T-helper 9 cell (primary cell): ENCODE measurements at places on chromosomes 12 and 14.

- no peak for DNase-seq
Measured at GRCh38 chr14:96051642-96052540, 12.7 kb downstream of the C14orf132 start.

- no peak for DNase-seq
Measured at GRCh38 chr12:129873833-129874208, 30.0 kb downstream of the TMEM132D start.

GRCh38 chr14:68548194-68549076, 244.4 kb downstream of the ZFP36L1 start:
- DNase-seq = no peak

DNA sequence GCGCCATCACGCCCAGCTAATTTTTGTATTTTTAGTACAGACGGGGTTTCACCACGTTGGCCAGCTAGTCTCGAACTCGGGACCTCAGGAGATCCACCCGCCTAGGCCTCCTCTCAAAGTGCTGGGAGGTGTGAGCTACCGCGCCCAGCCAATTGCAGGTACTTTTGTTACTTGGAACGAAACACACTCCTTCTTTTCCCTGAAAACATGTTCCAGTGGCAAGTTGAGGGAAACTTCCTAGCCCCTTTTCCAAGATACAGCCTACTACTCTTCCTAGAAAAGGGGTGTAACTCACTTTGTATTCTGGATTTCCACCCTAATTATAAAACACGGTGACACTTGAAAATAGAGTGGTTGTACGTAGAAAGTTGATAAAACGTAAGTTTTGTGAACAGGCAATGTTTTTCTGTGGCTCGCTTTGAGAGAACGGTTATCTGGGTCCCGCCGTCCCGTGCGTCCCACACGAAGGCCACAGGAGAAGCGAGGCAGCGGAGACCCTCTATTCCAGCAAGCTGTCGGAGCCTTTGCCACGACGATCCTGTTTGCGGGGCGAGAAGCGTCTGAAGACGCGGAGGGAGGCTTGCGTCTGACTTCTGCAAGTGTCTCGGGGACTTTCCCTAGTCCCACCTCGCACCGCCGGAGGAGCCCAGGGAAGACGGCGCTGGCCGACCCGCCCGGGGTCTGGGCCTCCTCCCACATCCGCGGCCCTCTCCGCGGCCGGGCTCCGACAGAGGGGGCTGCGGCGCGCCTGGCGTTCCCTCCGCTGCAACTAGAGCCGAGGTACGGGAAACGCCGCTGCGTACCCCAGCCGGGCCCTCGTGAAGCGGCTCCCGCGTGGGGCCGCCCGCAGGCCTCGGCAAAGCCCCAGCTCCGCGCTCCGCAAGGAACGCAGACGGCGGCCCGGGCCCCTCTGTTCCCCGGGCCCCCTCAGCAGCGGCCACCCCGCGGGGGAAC, 745 bp downstream of the CDCA4 start:
- peak; percentile 62 for DNase-seq

GRCh38 chr12:122878780-122879612, 16.9 kb downstream of the VPS37B start:
- no peak for DNase-seq

DNA sequence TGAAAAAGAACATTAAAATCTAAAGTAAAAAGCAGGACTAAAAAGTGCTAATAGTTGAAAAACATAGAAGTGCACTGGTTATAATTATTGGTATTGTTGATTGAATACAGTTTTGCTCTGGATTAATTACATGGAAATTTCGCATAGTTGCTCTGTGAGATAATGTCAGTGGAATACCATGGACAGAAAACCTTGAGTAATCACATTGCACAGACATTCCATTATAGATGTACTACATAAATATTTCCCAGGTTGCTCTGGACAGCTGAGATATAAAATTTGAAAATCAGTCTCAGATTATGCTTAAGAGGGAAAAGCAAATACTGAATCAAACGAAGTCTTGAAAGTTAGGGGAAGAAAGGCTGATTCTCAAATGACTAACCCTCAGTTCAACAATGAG, 439.3 kb upstream of the FLRT2 start:
- DNase-seq = no peak

GRCh38 chr12:124713436-124714082, 146.1 kb upstream of the NCOR2 start:
- peak; percentile 2 for DNase-seq

DNA sequence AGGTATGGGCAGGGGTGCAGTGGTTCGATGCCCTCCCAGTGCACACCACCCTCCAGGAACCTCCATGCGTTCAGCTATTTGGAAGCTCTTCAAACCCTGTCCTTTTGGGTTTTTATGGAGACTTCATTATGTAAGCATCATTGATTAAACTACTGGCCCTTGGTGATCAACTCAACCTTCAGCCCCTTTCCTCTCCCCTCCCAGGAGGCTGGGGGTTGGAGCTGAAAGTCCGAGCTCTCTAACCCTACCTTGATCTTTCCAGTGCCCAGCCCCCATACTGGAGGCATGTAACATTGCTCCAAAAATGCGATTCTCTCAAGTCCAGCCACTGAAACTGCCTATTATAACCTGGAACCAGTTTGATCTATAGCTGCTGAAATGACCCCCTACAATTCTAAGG, 188.1 kb downstream of the IPO8 start:
- no peak for DNase-seq

DNA sequence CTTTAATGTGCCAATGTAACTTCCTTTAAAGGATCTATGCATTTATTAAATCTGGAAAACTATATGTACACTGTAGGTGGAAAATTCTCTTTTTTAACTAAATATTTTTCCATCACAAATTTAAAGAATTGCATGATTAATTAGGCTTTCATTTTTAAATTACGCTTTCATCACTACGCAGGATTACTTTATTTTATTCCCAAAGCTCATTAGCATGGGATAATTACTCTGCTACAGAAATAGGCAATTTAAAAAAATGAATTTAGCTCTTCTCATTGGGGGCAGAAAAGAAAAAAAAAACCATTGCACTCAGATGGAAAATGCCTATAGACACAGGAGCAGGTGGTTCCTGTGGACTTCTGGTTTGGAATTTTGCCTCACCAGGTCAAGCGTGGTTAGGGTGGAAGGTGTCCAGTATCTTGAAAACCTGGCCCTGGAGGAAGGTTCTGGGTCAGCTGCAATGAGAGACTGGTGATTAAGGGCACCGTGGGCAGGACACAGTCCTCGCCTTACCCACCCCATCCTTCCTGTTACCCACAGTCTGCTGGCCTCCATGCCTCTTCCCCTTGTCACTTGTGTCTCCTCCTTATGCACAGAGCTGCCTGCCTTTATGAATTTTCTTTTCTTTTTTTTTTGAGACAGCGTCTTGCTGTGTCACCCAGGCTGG, 17.3 kb upstream of the RIN3 start:
- DNase-seq = no peak

GRCh38 chr12:114656906-114657596, 26.9 kb downstream of the TBX3 start:
- no peak for DNase-seq

DNA sequence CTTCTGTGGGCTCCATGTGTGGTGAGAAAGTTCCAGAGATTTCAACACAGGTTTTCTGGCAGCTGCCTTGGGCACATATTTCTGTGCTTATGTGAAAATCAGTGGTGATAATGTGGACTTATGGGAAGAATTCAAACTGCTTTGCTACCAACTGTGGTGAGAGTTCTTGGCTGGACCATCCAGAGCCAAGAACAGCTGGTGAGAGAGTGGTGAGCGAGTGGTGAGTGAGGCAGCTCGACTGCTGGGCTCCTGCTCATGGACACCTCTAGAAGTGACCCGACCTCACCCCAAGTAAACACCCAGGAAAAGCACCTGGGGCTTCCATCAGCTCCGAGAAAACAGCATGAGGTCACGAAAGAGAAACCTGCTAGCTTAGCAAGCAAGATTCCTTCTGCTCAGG, 106.4 kb downstream of the PIWIL1 start:
- no peak for DNase-seq

- no peak for DNase-seq
Measured at GRCh38 chr14:104293231-104293841, 154.9 kb downstream of the KIF26A start.

DNA sequence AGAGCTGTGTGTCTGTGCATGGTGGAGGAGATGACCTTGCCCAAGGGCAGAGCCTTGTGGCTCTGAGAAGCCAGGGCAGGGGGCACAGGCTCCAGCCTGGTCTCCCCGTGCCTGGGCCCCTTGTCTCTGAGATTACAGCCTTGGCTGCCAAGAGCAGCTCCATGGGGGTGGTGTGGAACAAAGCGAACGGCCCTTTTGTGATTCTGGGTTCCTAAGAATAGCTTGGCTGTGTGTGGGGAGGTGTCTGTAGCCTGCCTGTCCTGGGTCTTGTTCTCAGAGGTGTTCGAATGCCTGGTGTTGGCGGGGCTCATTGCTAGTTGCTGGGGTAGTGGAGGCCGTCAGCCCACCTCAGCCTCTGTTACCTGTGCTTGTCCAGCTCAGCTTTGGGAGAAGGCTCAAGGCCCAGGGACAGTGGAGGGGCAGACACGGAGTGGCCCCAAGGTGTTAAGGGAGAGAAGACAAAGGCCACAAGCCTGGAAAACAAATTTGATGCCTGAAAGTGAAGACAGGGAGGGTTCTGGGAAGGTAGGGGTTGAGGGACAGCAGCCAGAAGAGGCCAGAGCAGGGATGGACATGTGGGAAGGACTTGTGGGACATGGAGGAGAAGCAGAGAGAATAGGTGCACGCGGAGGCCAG, 7.4 kb upstream of the MYH7 start:
- DNase-seq = no peak
